ENCODE measurements at places on chromosomes 5 and 9.
A peak's percentile ranks its signal among the peaks of the same experiment; 100 is the strongest.

- no peak for DNase-seq
Measured at GRCh38 chr5:135324160-135324559, 74.9 kb downstream of the MACROH2A1 start.

DNA sequence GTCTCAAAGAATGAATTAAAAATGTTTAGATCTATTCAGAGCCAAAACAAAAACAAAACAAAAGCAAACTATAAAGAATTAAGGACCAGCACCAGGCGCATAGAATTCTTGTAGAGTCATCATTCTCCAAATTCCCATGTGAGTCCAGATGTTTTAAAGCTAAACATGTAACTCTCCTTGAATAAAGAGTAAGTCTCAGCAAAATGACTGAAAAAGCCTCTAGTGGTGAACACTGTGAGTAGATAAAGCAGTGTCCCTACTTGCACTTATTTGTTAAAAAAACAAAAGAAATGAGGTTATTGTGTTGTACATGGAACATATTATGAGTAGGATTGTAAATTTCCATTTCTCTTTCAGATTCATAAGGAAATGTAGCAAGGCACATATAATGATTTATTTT is 44.0 kb downstream of the NNT start:
- no peak for DNase-seq

- DNase-seq = no peak
Measured at GRCh38 chr5:113293068-113293974, 141.5 kb downstream of the TSSK1B start.

DNA sequence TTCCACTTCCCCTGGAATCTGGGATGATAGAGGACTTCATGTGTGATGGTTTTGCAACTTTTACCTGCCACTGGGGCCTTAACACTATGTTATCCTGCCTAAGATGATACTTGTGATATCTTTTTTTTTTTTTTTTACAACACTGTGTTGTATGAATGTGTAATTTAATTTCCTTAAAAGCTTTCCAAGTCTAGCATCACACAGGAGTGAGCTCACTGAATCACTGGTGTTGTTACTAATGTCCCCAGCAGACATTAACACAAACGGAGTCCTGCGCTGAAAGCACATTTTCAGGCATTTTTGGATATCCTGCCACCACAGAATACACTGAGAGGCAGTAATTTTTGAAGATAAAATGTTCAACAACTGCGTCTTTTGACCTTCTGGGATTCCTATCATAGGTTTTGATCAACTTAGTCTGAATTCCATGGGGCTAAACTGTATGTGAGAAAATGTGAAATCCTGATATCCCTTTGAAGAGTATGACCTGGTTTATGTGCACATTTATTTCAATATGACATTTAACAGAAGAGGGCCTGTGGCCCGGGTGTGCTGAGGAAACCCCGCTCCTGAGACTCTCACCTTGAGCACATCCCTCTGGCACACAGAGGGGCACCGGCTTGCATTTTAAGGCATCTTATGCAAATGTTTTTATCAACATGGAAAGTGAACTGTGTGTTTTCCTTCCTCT is 118.0 kb downstream of the FSTL4 start:
- no peak for DNase-seq

GRCh38 chr5:122195802-122196394 is 66.6 kb downstream of the ZNF474 start:
- DNase-seq = peak; percentile 68
